Muscle of leg (tissue), 16 donors: ENCODE measurements at places on chromosomes 16 and 17. TPM values are rescaled to one million over a fixed set of nuclear protein-coding genes. Genes with fewer than 3 reads are reported as not detected.
A peak's percentile ranks its signal among the peaks of the same experiment; 100 is the strongest.

- no peak for DNase-seq
These were observed 4.2 kb downstream of the LYRM9 start for GRCh38 chr17:27888945-27889344.

DNA sequence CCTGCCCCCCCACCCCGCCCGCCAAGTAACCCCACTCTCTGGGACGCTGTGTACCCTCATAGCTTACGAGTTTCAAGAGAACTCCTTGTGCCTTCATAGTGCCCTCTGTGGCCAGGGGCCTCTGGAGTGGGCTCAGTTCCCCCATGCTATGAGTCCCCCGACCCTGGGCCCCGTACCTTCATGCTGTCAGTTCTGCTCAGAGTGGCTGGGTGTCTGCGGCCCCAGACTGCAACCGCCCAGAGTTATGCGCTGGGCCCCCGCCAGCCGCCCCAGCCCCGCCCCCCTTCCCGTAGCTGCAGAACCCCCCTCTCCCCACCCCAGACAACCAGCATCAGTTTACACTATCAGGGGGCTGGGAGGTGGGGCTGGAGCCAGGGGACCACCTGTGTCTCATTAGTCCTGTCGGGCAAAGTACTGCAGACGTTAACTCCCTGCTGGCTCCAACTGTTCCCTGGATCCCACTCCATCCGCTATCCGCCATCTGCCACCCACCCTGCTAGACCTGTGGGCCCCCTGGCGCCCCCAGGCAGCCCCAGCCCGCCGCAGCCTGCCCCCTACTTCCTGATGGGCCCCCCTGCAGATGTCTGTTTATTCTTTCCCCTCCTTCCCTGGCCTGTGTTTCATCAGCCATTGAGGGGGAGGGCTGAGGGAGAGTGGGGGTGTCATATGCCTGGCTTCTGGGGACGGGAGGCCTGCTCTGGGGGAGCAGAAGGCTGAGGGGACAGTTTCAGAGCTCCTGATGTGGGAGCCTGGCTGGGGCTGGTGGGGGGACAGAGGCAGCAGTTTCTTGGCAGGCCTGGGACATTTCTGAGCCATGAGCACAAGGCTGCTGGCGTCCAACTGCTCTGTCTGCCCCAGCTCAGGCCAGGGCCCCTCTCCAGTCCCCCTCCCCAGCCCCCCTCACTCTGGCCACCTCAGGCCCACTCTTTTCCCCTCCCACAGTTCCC lies at the start of gene MFAP4:
MFAP4 (minus strand) TSS at position 217 of the 947 bp plus-strand sequence; CDS start at position 182, 35 bp downstream.
- peak; percentile 98 for DNase-seq

- no peak for DNase-seq
These were observed 19.1 kb downstream of the STAT5A start for GRCh38 chr17:42307362-42307927.

DNA sequence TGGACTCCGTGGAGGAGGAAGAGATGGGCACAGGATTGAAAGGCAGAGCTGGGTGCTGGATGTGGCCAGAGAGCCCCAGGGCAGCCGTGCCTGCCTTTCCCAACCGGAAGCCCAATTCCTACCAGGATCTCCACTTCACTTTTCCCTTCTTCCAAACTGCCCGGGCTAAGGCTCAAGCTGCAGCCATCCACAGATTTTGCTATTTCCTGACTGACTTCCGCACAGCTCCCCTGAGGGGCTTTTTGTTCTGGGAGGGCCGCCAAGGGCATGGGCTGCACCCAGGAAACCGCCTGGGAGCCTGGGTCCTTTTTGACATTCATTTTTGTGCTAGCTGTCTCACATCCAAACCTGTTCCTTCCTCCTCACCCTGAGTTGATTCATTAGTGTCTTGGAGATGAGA lies 4.2 kb downstream of the SHISA6 start:
- DNase-seq = peak; percentile 27

The KRT32 gene
- total RNA-seq = not detected

The KRTAP9-2 gene
- total RNA-seq = not detected
